ENCODE measurements at places on chromosomes 5 and 9. TPM values are rescaled to one million over a fixed set of nuclear protein-coding genes. Genes with fewer than 3 reads are reported as not detected.

DNA sequence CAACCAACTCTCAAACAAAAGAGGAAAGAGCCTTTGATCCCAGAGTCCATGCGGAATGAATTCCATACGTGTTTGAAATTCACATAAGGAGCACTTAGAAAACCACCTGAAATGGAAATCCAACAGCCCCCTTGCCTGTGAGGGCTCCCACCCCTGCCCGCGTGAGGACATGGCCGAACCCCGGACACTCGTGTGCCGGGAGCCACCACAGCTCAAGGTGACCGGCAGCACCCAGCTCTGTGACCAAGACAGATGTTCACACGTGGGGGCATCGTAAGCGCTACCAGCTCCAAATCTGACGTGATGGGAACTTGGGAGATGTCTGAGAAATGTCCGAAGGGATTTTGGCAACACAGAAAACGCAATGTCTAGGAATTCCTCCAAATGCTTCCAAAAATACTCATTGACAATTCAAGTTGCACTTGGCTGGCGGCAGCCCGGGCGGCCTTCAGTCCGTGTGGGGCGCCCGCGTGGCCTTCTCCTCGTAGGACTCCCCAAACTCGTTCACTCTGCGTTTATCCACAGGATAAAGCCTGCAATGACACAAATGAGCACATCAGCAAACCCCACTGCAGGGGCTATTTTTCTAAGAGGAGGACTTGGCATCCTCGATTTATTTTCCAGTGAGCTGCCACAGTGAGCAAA lies 23.2 kb upstream of the TERT start:
- no peak for DNase-seq

Gene EIF4E1B
- total RNA-seq: not detected

DNA sequence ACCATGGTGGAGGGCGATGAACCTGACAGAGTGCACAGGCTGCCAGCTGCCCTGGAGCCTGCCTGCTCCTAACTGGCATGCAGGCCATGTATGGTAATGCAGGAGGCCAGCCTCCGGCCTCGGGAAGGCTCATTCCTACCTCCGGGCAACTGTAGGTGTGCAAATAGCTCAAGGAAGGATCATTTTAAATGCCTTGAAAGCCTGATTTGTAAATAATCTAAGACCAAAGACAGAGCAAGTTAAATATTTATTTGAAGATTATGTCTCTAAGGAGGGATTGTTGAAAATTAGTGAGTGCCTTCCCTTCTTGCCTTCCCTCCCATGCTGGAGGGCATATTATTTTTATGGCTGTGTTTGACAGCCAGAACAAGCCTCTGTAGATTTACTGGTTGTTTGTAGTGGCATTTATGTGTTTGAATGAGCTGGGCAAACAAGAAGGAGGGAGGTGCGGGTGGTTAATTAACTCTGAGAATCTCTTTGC lies 285.7 kb upstream of the TUT7 start:
- no peak for DNase-seq

DNA sequence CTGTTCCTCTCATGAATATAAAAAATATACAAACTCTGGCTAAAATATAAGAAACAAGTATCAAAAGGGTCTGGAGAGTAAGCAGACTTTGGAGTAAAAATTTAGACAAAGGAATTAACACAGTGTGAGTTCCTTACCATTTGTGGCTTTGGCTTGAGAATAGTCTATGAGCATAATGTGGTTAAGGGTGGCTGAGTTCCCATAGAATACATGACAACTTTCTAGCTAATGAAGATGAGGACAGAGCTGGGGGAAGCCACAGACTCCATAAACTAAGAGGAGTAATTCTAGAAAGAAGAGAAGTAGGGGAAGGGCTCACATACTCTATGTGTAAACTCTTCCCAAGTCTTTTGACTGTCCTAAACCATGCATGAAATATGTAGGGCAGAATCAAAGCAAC lies 79.4 kb downstream of the CAAP1 start:
- peak; percentile 4 for DNase-seq

- DNase-seq: no peak
Observed at GRCh38 chr9:69746859-69747560, 12.8 kb downstream of the PTAR1 start.

DNA sequence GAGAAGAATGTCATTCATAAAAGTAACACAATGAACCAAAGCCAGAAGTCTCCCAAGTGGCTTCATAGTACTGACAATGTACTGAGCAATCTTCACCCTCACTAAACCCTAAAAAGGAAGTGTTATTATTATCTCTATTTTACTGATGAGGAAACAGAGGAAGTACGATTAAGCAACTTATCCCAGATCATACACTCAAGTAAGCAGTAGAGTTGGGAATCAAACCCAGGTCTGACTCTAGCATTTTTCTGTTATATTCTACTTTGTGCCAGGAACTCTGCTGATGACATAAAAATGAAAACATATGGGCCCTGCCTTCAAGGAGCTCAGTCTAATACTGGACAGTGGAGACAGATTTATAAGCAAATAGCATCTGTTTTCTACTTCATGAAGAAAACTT lies 109.2 kb downstream of the RAPGEF6 start:
- no peak for DNase-seq

Gene IL4
- total RNA-seq: not detected

GRCh38 chr5:59648949-59649921 lies 244.3 kb downstream of the PDE4D start:
- DNase-seq: no peak

DNA sequence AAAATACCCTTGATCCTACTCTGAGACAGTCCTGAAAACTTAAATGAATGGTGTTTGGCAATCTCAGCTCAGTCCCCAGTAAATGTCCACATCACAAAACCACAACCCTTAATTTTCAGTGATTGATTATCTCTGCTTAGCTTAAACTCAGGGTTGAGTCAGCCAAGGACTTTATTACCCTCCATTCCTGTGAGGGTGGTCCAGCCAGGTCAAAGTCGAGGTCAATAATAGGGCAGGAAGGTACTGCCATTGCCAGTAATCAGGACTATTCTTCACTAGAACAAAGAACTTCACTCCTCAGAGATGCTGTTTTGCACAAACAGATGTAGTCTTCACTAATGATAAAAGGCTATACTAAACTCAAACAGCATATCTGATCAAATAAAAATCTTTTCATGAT lies 499.4 kb downstream of the ISL1 start:
- no peak for DNase-seq

- no peak for DNase-seq
Observed at GRCh38 chr9:15505921-15506320, 4.8 kb downstream of the PSIP1 start.

Gene CA9
- 0.27 TPM for total RNA-seq

DNA sequence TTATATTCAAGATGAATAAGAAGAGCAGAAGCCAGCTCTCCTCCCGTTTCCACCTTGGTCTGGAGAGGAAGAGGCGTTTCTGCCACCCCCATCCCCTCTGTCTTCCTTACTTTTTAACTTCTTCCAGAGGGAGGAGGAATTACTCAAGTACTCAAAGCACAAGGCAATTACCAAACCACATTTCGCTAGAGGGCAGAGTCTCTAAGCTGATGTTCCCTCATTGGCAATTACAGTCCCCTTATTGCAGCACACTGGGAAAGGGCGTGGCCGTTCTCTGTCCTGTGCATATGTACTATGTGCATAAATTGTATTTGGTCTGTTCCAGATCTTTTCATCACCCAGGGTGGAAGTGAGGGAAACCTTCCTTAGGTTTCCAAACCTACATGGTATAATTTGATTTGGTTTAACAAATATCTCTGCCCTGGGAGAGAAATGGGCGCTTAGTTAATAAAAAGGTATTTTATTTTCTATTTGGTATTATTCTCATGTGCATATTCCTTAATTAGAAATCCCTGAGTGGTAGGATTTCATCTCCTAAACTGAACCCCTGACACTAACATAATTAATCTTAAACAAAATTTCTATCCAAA lies 29.8 kb upstream of the ALDOB start:
- DNase-seq: no peak

GRCh38 chr5:77181173-77181572 lies 29.3 kb upstream of the PDE8B start:
- no peak for DNase-seq

DNA sequence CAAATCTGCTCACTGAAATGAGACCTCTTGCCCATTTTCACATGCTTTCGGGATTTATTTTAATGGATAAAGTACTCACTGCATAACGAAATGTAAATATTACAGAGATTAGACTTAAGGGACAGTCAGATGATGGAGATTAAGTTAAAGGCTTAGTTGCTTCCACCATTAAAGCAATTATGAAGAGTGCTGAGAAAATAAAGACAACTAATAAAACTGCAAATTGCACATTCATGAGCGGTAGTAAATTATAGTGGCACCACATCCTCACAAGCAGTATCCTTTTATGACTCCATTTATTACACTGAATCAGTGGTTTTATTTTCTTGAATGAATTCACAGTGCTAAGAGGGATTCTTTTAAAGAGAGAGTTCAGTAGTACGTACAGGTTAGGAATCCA lies 76.2 kb upstream of the TMED7 start:
- no peak for DNase-seq

- no peak for DNase-seq
Observed at GRCh38 chr5:80959768-80960442, at the start of gene RASGRF2. TSS of gene RASGRF2 (plus strand) at chr5:80960363. CDS start at chr5:80960739, 376 bp downstream.

GRCh38 chr9:79630521-79631403 lies 59.0 kb downstream of the TLE4 start:
- DNase-seq: no peak

DNA sequence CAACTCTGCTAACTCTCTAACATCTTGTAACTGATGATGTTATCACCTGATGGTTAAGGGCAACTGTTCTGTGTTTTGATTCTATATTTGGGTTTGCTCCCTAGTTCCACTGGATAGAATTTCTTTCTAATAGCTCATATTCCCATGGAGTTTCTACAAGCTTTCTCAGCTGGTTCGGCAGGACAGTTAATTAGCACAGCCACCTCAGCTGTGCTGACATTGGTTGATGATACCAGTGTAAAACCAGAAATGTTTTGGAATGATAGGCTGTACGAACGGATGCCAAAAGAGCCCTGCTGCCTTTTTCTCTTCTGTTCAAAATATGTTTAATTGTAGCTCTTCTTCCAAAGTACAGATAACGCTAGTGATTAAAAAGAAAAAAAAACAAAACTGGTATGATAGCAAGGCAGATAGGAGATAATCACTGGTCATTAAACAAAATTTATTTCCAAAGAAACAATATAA lies 440.5 kb upstream of the ZNF608 start:
- no peak for DNase-seq

Gene BNC2
- total RNA-seq: 1.5 TPM

Gene SNX30
- total RNA-seq: 22.5 TPM

DNA sequence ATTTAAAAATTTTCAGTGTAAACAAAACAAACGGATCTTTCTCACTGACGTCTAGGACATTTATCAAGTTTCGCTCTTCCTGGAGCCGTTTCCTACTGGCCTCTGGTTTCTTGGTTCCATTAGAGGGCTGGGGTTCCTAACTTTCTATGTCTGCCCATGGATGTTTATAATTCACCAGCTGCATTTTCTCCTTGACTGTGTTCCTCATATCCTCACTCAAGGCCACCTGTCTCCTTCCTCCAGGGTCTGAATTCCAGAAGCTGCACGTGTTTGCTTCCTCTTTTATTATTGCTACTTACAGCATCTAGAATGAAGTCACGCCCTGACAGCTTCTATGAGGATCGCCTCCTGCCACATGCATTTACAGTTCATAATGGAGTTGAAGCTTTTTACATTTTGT lies 74.1 kb upstream of the BASP1 start:
- no peak for DNase-seq

DNA sequence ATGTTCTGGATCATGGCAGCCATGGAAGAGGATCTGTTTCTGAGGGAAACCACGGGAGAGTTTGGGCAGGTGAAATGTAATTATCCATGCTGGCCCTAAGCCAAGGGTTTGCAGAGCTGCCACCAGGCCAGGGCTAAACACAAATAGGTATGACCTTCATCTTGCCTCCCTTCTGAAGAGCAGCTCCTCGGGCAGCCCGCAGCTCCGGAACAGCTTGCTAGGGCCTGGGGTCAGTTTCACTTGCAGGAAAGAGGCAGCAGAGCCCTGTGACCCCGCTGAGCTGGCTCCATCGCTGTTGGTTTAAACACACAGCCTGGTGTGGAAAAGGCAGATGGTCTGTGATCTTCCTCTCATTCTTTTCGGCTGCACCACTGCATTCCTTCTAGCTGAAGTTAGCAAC lies 141.4 kb downstream of the TMEM38B start:
- DNase-seq: no peak

Gene TAF11L7
- not detected for total RNA-seq

Gene ACTBL2
- total RNA-seq: 1.5 TPM

- no peak for DNase-seq
Observed at GRCh38 chr9:125844611-125845010, 97.4 kb downstream of the PBX3 start.

- no peak for DNase-seq
Observed at GRCh38 chr9:137354153-137354844, 52.2 kb upstream of the NRARP start.

DNA sequence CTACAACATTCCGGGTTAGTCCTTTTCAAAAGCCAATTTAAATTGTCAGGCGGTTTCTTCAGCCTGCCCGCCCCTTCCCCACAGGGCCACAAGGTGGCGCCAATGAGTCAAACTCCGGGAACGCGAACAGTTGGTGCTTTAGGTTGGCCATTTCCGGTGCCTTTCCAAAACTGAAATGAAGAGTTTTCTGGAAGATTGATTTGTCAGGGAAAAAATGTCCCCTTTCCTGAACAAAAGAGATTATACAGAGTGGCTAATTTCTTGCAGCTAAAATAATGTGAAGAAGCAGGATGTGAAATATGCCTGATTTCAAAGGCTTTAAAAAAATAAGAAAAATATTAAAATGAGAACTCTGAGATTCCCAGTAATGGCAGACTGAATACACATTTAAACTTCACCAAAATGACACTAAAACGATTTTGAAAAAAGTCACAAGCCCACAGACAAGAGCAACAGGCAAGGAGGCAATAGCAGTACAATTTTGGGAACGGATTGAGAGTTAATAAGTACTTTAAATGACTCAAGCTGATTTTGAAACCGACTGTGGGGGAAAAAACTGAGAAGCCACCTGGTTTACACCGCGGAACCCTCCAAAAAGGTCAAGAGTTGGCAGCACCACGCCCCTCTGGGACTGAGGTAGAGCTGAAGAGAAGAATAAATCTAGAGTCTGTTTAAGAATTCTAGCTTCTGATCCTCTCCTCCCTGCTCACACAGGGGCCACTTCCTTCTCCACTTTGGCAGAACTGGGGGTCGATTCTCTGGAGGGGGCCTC lies 45.7 kb downstream of the SLC46A2 start:
- no peak for DNase-seq

DNA sequence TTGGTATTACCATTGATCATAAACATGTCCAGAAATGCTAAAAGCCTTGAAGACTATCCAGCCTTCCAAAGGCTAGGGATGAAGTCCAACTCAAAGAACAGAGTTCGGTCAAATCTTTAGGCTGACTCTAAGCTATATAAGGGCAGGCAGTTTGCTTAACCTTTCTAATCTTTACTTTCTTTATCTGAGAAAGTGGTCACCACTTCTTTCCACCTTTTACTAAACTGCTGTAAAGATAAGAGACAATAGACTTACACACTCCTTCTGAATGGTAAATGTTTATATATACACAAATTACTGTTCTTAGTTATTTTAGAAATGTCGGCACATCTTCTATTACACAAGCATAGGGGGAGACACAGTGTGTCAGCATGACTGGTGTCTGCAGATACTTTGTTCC lies 100.4 kb downstream of the NREP start:
- DNase-seq: no peak

- no peak for DNase-seq
Observed at GRCh38 chr9:98484162-98484561, 224.6 kb downstream of the GABBR2 start.
